Daoy (cell line): ENCODE measurements at places on chromosomes 4 and X. TPM values are rescaled to one million over a fixed set of nuclear protein-coding genes. Genes with fewer than 3 reads are reported as not detected.

CD38 gene
- 0.40 and 7.4 TPM in 2 replicates for total RNA-seq

TIMM8A gene
- 4.7 and 9.0 TPM in 2 replicates for total RNA-seq

SMIM10L2A gene
- 0.12 and 0.17 TPM in 2 replicates for total RNA-seq

NDUFA1 gene
- 71.7 and 83.4 TPM in 2 replicates for total RNA-seq

TMPRSS11A gene
- total RNA-seq = not detected in 2 replicates

RIBC1 gene
- total RNA-seq = 0.27 and 1.3 TPM in 2 replicates

CDKL5 gene
- total RNA-seq = 0.98 and 2.1 TPM in 2 replicates

IL15 gene
- 1.5 and 3.4 TPM in 2 replicates for total RNA-seq

H2BW2 gene
- not detected in 2 replicates for total RNA-seq

DNA sequence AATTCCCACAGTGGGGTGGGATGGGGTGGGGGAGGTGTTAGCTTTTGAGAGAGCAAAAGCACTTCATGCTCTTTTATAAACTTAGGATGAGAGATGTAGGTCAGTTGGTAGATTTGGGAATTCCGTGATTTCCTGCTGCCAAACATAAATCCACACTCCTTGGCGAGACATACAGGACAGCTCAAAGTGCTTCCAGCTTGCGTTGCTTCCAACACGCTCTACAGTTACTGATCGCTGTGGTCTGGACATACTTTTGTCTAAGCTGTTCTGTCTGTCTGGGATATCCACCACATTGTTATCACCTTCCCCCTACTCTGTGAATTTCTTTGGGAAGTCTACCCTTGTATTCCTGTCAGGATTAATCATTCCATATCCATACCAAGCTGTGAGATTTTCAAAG, 117.5 kb downstream of the RAPGEF2 start:
- DNase-seq = no peak

- peak; percentile 43 for DNase-seq
These were observed 58.6 kb upstream of the PAGE1 start for GRCh38 chrX:49754233-49754857.

DNA sequence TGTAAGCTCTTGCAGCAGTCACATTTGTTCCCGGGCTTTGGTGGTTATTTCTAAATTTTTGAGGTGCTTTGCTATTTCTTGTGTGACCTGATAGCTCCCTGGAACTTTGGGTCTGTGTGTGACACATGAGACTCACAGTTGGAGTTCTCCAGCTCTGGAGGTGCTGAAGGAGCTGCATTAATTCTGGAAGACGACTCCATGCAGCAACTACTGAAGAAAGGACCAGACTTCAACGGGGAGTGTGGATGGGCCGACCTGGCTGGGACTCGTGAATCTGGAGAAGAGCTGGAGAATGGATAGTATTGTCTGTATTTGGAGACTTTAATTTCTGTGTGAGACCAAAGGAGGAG, 1.5 kb downstream of the MRFAP1 start:
- no peak for DNase-seq

DNA sequence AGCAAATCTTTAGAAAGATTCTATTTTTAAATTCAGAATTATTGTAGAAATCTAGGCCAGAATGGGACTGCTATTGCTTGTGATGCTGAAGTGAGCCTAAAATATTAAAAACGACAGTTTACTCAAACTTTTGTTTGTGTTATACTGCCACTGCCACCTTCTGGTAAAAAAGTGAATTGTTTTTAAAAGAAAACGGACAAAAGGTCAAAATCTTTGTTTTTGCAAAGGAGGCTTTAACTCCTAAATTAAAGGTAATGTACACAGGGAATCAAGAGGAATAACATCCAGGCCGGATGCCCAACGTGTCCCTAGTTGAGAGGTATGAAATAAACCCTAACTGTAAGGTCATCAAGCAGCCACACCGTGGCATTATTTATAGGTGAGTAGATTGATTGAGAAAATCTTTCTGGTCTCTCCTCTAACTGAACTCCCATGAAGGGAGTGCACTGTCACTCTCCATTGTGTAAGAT, 338.3 kb upstream of the GALNT7 start:
- DNase-seq = no peak

DNA sequence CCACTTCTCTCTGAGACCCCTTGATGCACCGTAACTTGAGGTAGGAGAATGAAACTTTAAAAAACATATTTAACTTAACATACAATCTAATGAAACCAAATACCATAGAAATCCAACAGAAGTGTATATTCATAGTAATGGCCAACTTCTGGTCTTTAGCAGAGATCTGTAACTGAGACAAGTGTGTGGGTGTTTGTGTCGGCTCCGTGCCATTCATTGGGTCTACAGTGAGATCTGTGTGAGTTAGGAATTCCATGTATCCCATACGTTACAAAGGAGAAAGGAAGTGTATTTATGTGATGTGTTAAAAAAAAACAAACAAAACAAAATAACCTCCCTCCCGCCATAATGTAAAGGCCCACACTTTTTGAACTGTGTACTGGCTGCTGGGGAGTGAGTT, 348.0 kb upstream of the NR3C2 start:
- no peak for DNase-seq

GRCh38 chrX:43590150-43590549, 65.9 kb upstream of the MAOA start:
- DNase-seq = no peak

- no peak for DNase-seq
These were observed 331.9 kb upstream of the SFRP2 start for GRCh38 chr4:154120690-154121345.

- DNase-seq = no peak
These were observed 23.4 kb downstream of the PGAM4 start for GRCh38 chrX:77945910-77946545.

DNA sequence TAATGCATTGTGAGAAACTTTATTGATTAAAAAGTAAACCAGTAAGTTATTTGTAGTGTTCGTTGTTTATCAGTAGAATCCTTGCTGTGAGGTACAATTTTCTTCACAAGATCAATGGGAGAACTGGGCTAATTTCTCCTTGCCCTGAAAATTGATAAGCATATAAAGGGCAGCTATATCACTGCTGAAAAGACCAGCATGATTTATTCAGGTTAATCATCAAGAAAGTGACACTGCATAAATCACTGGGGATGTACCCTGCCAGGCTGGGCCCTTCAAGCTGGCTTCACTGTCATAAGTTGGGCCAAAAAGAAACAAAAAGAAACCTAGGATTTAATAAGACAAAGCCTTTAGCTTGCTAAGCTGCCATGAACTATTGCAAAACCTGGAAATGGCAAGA, 746.7 kb downstream of the STPG2 start:
- DNase-seq = no peak

- peak; percentile 42 for DNase-seq
These were observed 15.0 kb downstream of the BRCC3 start for GRCh38 chrX:155086202-155086840.

DNA sequence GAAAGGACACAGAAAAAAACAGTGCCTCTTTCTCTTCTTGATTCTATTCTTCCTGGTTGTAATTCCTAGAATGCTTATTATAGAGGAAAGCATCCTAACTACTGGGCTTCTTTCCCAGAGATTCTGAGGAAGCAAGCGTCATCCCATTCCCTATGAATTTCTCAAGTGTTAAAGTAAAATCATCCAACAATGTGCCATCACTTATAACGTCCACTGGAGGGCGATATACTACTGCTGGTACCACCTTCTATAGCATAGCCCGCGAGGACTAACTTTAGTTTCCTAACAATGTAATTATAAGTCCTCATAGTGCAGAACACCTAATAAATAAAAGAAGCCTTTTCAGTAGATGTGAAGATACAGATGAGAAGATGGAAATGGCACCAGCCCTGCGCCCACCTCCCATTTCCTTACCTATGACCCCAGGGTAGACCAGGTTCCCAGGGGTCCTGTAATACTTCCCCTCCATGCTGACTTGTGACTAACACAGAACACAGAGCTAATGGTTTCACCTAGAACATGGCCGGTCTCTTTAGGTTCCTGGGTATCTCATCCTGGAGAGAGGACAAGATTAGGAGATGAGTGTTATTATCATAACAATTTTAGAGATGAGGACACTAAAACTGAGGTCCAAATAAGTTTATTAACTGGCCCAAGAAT, 4.2 kb downstream of the CENPVL3 start:
- DNase-seq = peak; percentile 13

DNA sequence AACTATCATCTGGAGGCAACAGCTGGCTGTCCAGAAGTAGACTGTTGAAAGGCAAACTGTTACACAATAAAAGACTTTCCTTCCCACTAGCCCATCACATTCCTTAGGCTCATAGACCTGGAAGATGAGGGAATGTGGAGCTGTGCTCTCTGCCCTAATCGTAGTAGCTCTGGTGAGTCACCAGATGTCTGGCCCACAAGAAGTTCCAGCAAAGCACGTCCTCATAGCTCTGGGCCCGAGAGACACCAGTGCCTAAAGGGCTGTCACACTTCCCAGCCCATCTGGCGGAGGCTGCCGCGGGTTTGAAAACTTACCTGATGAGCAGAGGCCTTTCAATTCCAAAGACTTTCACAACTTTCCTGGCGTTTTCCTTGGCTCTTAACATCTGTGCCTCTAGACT, 81.7 kb upstream of the STOX2 start:
- peak; percentile 75 for DNase-seq

- no peak for DNase-seq
These were observed 598.4 kb upstream of the GNPDA2 start for GRCh38 chr4:45324455-45325417.

DNA sequence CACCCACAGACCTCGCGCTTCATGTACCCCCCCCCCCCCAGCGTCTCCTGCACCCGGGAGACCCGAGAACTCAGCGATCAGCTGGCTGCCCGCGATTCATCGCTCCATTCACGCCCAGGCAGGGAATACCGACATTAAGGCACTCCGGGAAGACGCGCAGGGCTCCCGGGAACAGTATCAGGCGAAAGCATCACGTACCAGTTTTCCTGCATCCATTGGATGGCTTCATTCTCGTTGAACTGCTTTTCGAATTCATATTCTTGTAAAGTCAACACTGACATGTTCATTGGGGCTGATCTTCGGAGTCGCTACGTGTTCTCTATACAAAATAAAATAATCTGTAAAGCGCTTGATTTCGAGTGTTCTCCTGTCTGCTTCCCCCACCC, 373 bp downstream of the ELOVL6 start:
- DNase-seq = peak; percentile 9

- no peak for DNase-seq
These were observed 21.6 kb upstream of the PDZD4 start for GRCh38 chrX:153851981-153852380.

GRCh38 chr4:89337681-89338080, 30.1 kb upstream of the GPRIN3 start:
- no peak for DNase-seq

GRCh38 chrX:72304877-72305276, 837 bp downstream of the CITED1 start:
- no peak for DNase-seq

GRCh38 chr4:165111906-165112367, 723 bp downstream of the TMEM192 start:
- no peak for DNase-seq

- peak; percentile 24 for DNase-seq
These were observed 16.7 kb downstream of the CASK start for GRCh38 chrX:41906515-41907187.

DNA sequence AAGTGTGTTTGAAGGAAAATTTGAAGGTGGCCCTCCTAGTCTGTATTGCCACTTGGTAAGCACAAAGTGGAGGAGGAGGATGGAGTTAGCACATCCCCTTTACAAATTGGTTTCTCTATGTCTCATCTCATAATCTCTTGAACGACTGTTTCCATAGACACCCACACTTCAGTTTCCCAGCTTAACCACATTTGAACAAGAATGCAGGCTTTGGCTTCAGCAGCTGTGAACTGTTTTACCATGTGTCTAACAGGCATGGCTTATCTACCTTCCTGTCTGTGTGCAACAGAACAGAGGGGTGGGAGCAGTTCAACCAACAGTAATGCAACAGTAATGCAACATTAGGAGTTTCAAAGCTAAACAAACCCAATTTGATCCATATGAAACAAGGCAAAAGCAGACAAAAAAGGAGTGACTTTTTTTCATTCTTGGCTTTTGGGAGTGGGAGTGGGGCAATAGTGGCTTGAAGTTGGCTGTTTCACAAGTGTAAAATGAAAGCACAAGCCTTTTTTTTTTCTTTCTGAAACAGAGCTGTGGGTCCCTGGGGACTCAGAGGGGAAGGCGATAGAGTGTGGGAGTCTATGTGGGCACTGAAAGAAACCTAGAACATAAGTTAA, 108.0 kb downstream of the ITM2A start:
- no peak for DNase-seq

DNA sequence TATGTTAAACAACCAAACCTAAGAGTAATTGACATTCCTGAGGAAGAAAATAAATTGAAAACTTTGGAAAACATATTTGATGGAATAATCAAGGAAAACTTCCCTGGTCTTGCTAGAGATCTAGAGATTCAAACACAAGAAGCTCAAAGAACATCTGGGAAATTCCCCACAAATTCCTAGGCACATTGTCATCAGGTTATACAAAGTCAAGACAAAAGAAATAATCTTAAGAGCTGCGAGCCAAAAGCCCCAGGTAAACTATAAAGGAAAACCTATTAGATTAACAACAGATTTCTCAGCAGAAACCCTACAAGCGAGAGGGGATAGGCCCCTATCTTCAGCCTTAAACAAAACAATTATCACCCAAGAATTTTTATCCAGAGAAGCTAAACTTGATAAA, 1082.0 kb upstream of the IGFBP7 start:
- DNase-seq = no peak

GRCh38 chrX:17725181-17725580, 12.1 kb upstream of the SCML1 start:
- DNase-seq = peak; percentile 36

- DNase-seq = no peak
These were observed 218.6 kb upstream of the FAM47A start for GRCh38 chrX:34350561-34351335.

- DNase-seq = no peak
These were observed 28.4 kb downstream of the APBB2 start for GRCh38 chr4:41185614-41186592.

- peak; percentile 70 for DNase-seq
These were observed 34.3 kb downstream of the NALF2 start for GRCh38 chrX:69538321-69538876.

DNA sequence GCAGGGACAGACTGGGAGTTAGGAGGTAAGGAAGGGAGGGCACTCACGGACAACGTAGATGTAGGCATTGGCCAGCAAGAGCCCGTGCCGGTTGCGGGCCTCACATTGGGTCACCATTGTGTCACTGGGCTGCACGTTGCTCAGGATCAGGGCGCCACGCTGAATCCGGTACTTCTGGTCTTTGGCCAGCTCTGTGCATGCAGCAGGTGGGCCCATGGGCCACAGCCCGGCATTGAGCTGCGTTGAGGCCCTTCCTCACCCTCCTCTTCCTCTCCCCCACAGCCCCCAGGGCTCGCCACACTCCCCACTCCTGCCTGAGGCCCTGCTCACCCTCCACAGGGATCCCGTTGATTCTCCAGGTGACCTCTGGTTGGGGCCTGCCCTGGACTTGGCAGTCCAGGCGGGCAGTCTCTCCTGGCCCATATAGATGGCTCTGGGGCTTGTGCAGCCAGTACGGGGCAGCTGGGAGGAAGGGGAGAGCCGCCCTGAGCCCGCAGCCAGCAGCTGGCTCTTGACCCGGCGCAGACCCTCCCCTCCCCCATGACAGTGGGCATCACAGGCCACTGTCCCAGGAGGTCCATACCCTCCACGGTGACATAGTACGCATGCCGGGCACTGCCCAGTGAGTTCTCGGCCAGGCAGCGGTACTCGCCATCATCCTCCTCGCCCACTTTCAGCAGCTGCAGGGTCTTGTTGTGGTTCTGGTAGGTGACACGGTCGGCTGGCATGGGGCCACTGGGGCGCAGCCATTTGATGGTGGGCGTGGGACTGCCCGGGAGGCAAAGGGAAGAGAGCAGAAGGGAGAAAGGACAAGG, 16.3 kb downstream of the L1CAM start:
- DNase-seq = no peak

GRCh38 chr4:87506974-87507701, 22.0 kb downstream of the SPARCL1 start:
- no peak for DNase-seq

GRCh38 chr4:144564358-144564757, 81.6 kb upstream of the HHIP start:
- no peak for DNase-seq
